ENCODE measurements at places on chromosomes 3 and 15. TPM values are rescaled to one million over a fixed set of nuclear protein-coding genes. Genes with fewer than 3 reads are reported as not detected.

DNA sequence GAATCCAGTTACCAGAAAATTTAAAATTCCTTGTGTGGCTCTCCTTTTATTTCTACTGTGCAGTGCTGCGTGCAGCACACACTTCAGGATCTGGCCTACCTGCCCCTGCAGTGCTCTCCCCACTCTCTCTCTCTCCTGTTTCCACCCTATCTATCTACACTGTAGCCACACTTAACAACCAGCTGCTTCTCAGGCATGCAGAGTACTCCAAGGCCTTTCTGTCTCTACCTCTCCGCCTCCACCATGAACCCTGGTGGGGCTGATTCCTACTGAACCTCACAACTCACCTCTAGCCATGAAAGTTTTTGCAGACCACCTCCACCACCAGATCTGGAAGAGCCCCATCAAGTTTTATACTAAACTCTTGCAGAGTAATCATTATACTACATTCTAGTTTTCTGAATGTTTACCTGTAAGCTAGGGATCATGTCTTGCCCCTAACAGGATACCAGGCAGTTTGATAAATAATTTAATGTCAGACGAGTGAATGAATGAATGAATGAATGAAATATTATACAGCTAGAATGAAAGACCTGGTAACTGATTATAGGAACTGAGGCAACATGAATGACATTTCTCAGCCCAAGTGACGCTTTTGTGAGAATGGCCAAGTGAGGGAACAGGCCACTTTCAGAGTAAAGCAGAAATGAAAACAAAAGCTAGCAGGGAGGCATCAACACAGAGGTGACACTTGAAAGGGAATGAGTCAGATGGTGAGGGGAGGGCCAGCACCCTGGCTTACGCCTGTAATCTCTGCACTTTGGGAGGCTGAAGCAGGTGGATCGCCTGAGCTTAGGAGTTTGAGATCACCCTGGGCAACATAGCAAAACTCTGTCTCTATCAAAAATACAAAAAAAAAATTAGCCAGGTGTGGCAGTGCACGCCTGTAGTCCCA, 363.5 kb downstream of the FOXP1 start:
- DNase-seq = no peak

- DNase-seq = no peak
Measured at GRCh38 chr15:55241891-55242290, 45.1 kb upstream of the RSL24D1 start.

DNA sequence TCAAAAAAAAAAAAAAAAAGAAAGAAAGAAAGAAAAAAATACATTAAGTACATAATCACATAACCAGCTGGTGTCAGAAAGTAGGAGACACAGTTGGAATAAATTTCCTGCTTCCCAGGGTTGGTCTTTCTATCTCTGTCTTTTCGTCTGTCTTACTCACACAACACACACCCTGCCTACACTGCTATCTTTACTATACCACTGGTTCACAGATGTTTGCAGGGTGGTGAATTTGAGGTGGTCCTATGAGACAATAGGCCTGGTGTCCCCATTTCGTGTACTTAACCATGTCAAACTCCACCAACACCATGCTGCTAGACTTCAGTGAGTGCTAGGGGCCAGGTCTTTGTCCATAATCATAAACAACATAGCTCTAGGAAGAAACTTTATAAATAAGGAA, 17.6 kb upstream of the CD47 start:
- DNase-seq = no peak

GRCh38 chr15:84822653-84823281, 5.6 kb downstream of the ALPK3 start:
- DNase-seq = no peak

DNA sequence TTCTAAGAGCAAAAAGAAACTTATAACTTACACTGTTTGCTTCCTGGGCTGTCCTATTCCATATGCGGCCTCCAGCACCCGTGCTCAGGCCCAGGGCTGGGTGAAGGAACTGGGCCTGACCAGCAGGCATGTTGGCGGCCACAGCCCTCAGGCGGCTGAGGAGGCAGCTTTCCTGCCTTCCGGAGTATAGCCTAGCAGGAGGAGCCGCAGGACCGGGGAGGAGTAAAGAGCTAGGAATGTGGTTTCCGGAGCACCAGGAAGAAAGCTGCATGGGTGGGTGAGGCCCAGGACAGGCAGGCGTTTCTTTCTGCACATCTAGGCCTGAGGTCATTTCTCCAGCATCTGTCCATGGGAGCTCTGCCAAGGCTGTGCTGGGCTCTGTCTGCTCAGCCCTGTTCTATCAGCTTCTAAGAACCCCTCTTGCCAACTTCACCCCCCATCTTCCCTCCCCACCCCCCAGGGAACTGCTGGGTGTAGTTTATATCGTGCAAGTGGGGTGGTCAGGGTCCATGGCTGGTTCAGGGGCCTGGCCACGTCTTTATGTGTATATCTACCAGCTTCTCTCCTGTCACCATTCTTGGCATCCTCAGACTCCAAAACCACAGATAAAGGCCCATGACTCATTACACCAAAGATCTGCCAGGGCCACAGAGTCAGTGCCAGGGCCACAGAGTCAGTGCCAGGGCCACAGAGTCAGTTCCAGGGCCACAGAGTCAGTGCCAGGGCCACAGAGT, 7.8 kb upstream of the KIF7 start:
- peak; percentile 83 for DNase-seq

DNA sequence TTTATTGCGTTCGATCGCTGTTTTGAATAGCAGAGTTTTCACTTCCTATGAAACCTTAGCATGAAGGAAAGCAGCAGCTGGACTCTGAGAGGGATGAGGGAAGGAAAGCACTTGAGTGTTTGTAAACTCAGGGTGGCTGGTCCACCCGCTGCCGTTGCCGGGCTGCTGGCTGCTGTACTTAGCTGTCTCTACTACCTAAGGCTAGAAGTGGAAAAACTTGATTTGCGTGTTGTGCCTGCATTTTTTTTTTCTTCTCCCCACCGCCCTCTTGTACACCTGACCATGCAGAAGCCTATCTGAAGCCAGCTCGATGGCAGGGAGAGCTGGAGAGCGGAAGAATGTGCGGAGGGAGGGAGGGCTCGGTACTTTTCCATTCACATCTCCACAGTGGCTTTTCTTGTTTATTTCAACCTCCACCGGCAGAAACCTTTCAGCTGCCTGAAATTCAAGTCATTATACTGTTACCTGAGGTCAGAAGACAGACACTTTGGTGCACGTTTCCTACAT, 4.8 kb upstream of the BCL6 start:
- no peak for DNase-seq

DNA sequence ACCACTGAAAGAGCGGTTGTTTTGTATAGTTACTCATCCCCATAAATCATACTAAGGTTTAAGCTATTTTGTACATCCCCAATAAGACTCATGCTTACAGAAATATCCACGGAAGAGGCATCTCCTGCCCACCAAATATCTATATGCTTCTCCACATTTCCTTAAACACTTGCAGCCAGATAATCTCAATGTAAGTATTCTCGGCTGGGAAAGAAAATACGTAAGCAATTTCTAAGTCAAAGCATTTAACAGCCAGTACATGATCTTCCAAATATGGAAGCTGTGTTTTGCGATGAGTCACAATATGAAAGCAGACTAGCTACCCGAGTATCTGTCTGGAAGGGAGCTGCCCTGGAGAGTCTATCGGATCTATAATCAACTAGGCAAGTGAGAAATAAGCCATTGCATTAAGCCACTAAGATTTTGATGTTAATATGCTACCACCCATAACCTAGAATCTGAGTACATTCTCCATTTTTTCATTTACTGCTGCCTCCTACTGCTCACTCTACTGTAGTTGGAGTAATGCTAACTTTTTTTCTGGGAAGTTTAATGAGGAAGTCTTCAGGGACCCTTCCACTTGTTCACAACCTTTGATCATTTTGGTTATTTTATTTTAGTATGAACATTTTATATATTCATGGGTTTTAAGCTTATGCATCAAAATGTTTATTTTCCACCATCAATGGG, 26.9 kb upstream of the ZMAT3 start:
- no peak for DNase-seq

DNA sequence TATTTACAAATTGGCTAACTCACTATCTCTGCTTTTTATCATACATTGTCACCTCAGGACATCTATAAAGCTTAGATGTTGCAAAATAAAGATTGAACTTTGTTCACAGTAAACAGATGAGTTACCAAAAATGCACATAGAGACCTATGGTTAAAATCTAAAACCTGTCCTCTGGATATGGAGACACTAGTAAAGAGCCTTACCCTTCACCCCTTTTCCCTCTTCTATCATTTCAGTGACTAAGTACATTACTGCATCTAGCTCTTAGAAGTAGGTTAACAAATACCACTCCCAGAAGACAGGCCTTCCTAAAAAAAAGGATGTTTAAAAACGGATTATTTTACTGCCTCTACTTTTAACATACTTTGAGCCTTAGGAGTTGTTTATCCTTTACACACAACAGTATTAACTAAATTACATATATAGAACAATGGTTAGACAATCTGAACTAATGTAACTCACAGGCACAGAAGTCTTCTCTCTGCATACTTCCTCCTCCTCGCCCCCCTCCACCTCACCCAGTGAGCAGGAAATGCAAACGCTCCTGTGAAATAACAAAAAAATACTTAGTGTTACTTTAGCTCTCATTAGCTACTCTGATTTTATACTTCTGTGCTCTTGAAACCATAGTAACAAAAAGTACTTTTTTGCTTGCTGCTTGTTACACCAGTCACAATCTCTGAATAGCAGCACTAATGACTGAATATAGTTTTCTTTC, 23.3 kb downstream of the IREB2 start:
- no peak for DNase-seq

- DNase-seq = no peak
Measured at GRCh38 chr3:100104442-100104798, 9.9 kb downstream of the FILIP1L start.

- no peak for DNase-seq
Measured at GRCh38 chr3:64221571-64222257, 3.6 kb downstream of the PRICKLE2 start.

- no peak for DNase-seq
Measured at GRCh38 chr3:133753779-133754164, 7.6 kb downstream of the TF start.

DNA sequence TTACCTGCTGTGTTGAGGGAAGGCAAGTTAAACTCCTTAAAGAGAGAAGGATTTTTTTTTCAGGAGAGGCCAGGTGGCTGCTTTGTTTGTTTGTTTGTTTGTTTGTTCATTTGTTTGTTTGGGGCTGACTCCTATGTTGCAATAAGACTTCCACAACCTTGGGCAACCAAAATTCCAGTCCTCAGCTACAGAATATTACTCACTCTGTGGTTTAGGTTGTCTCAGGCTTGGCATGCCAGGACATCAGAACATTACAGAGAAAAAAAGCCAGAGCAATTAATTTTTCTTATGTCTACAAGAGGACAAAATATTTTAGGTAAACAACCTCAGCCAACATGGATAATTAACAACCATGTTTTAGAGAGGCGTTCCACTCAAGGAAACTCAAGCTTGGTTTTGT, 156.7 kb upstream of the ATP11B start:
- no peak for DNase-seq

GRCh38 chr3:190519886-190520285, 6.0 kb downstream of the IL1RAP start:
- no peak for DNase-seq

DNA sequence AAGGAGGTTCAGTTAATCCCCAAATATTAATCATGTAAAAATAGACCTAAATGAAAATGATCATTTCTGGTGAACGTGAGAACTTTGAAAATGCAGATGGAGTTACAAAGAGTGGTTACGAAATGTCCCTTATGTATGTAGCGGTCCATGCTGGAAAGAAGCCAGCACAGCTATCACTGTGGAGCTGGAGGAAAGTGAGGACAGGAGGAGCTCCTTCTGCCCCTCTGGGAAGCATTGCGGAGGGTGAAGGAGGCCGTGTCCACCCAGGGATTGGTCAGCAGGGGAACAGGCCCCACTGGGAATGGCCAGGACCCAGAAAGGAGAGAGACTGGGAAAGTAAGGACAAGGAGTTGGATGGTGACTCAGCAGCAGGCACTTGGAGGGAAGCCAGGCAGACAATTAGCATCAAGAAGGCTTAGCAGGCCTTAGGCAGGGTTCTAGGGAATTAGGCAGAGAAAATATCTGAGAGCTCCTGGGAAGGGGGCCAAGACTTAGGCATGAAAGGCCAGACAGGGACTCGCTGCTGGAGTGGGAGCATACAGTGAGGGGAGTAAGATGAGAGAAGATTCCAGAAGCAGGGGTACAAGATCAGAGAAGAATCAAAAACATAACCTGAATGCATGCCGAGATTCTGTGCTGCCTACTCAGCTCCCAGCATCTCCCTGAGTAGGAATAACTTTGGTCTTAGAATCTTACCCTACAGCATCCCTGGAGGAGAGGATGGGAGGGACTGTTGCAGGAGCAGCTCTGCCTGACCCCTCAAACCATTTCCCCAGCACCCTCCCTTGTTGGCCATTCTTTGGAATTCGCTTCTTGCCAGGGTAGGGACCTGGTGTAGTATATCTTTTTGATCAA, 171.0 kb upstream of the UMPS start:
- peak; percentile 86 for DNase-seq

- DNase-seq = no peak
Measured at GRCh38 chr3:102304550-102304949, 130.3 kb upstream of the ZPLD1 start.

GRCh38 chr3:131353986-131354385, 27.6 kb upstream of the NUDT16 start:
- DNase-seq = no peak

- no peak for DNase-seq
Measured at GRCh38 chr3:173191611-173192010, 50.6 kb upstream of the SPATA16 start.

DNA sequence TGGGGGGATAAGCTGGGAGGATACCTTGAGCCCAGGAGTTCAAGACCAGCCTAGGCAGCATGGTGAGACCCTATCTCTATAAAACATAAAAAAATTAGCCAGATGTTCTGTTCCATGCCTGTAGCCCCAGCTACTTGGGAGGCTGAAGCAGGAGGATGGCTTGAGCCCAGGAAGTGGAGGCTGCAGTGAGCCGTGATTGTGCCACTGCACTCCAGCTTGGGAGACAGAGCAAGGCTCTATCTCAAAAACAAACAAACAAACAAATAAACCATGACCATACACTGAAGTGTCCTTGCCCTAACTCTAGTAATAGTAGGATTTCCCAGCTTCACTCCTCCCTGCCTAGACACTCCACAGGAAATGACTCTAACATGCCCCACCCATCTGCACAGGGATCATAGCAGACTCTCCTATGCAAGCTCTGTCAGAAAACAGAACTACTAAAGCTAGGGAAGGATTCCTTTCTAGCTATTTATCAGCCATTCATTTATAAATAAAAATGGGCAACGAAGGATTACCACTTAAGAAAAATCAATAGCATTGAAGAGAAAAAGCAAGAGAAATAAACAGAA, 4.6 kb downstream of the ERICH6 start:
- no peak for DNase-seq

GRCh38 chr15:83899670-83900069, 245.7 kb downstream of the ADAMTSL3 start:
- DNase-seq = no peak

The PTX3 gene
- polyA plus RNA-seq = 60.8 TPM

The GOLGA8B gene
- 30.0 TPM for polyA plus RNA-seq

The RTP2 gene
- not detected for polyA plus RNA-seq

The CD276 gene
- polyA plus RNA-seq = 107 TPM

The FAM81A gene
- polyA plus RNA-seq = not detected

The CASR gene
- polyA plus RNA-seq = not detected

The PLSCR5 gene
- polyA plus RNA-seq = not detected

The SI gene
- polyA plus RNA-seq = not detected

The ZNF717 gene
- polyA plus RNA-seq = 10.5 TPM

The C3orf52 gene
- polyA plus RNA-seq = 4.5 TPM

The RAB6B gene
- 3.0 TPM for polyA plus RNA-seq

The COPB2 gene
- polyA plus RNA-seq = 112 TPM

The RTP1 gene
- polyA plus RNA-seq = not detected

The PRTG gene
- 1.1 TPM for polyA plus RNA-seq

The SCN11A gene
- polyA plus RNA-seq = 0.02 TPM

The HMG20A gene
- polyA plus RNA-seq = 40.1 TPM

All from BJ (cell line).